ENCODE measurements at places on chromosomes 3 and 15.

DNA sequence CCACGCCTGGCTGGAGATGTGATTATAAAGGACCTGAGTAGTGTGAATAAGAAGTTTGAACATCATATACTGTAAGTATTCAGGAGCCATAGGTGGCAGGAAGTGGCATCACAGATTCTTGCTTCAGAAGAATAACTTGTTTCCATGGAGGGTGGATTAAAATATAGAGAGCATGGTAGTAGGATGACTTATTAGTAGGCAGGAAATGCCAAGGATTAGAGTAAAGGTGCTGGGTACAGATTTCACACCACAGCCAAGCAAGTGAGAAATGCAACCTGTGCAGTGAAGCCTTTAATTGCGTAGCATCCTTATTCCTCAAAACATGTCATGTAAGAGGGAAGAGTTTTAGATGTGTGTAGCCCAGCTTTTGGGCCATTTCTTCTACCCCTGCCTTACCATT, 30.8 kb downstream of the IFT122 start:
- DNase-seq = no peak

GRCh38 chr3:58754074-58754473, 87.5 kb upstream of the FAM3D start:
- DNase-seq = no peak

DNA sequence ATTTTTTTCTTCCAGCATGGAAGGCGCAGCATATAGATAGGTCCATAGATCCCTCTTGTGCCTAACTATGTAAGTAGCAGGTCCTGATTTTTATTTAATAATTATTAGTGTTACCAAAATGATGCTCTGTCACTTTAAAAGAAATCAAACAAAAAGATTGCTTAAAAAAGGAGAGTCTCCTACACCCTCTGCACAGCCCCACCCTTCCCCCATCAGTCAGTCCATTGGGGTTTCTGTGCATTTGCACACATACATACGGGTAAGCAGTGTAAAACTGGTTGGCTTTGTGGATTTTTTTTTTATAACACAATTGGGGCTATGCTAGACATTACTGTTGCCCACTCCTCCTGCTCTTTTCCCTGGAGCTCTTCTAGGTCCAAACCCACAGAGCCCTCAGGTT, 7.0 kb upstream of the RPP14 start:
- no peak for DNase-seq

DNA sequence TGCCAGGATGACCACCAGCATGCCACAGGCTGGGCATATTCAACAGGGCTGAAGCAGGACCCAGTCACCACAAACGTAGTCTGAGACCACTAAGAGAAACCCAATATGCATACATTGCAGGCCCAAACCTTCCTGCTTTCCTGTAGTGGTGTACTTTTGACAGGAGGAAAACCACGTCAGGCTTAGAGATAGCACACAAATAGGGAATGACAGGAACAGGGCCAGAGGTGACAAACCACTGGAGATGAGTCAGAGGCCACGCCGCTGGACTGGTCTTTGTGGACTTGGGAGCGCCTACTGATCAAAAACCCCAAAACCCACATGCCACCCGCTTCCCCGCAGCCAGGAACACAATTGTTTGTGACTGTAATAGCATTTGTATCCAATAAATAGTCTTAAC, 3.6 kb upstream of the EFCAB12 start:
- DNase-seq = no peak

GRCh38 chr3:182597621-182598041, 195.7 kb upstream of the ATP11B start:
- DNase-seq = no peak

GRCh38 chr3:8460815-8461456, 40.7 kb upstream of the LMCD1 start:
- no peak for DNase-seq

- no peak for DNase-seq
Measured at GRCh38 chr3:102354818-102355515, 79.8 kb upstream of the ZPLD1 start.

DNA sequence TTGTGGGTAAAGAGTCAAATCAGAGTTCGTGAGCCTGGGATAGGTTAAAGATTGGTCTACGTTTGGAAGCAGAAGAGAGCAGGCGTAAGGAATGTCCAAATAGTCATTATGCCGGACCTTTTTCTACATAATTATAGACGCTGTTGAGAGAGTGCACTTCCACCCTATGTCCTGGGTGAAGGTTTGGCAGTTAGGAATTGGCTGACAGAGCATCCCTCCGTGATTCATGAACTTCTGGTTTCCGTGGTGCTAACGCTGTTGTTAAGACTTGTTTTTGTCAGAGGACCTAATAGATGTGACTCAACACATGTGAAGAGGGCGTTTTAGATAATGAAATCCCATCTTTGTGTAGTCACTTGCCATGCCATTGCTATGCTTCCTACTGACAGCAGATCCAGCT, 1.1 kb downstream of the EAF1 start:
- DNase-seq = no peak

DNA sequence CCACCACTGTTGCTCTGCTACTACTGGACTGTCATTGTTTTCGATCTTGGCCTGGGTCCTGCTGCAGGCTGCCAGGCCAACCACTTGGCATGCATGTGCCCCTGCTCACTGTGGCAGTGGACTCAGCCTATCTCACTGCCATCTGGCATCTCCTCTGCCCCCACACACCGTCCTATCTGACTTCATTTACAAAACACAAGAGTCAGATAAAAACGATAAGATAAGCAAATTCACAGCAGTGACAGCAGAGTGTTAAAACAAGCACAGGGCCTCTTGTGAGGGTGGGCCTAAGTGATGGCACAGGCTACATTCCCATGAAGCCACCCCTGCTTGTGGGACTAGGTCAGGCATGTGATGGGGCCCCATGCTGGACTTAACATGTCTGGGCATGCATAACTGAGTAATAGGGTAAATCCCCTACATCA, 68.1 kb downstream of the CRYGS start:
- no peak for DNase-seq

DNA sequence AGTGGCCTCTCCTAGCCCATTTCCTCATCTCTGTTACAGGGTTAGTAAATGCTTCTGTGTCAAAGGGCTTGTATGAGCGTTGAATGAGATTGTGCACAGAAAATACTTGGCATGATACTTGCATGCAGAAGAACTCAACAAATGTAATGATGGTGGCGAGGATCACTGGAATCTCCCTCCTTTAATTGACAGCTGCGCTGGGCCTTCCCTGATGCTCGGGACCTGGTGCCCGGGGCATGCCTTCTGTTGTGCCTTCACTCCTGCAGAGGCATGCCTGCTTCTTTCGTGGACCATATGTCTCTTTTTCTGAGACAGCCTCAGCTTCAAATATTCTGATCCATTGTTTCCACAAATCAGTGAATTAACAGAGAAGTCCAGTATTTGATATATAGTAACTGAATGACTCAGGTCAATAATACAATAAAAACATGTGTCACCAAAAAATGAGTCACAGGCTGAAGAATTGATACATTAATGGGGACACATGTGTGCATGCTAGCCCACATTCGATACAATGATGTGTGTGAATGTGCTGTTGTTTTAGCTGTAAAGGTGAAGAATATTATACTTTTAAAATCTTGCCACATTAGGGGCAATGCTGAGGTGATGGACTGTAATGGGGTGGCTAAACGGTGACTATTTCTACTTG, 243.3 kb upstream of the TBL1XR1 start:
- DNase-seq = no peak

DNA sequence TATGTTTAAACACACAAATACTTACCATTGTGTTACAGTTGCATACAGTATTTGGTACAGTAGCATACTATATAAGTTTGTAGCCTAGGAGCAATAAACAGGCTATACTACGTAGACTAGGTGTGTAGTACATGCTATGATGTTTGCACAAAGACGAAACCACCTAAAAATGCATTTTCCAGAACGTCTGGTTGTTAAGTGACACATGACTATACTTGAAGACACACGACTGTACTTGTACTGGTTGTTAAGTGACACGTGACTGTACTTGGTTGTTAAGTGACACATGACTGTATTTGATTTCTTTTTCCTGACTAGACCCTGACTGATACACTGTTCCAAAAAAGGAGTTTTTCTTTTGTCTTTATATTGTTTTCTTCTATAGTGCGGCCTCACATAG, 34.1 kb downstream of the RAB8B start:
- no peak for DNase-seq

DNA sequence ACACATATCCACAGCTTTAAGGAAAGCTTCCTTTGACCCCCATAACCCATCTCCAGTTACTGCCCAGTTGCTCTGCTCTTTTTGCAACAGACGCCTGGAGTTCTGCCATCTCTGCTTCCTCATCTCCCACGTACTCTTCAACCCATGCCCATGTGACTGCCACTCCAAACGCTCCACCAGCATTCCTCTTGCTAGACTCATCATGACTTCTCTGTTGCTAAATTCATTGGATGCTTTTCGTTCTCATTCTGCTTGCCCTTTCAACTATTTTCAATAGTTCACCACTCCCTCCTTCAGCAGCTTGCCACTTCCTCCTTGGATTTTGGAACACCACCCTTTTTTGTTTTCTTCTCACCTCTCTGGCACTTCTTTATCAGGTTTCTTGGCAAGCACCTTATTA, 2.7 kb upstream of the KNSTRN start:
- no peak for DNase-seq
